ENCODE measurements at places on chromosomes 6 and 20.

DNA sequence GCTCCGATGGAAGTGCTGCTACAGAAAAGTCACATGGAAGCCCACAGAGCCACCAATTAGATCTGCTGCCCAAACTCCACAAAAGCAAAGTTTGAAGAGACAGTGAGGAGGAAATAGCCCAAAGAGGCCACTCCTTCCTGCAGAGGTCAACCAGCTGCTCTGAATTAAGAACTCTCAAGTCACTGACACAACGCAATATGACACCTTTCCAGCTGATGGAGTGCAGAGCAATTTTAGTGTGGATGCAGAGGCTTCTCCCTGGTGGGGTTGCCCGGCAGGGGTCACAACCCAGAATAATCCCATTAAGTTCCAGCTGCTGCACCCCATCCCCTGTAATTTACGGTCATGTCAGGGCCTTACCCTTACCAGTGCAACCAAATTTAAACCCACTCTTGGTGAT, 361.9 kb upstream of the JARID2 start:
- no peak for DNase-seq

GRCh38 chr6:37738216-37738615, 40.5 kb upstream of the MDGA1 start:
- no peak for DNase-seq

GRCh38 chr20:32762754-32763201, 593 bp downstream of the DNMT3B start:
- DNase-seq, result no peak

GRCh38 chr6:167455371-167455770, 130.5 kb downstream of the TTLL2 start:
- no peak for DNase-seq

GRCh38 chr6:134766497-134766896, 183.4 kb downstream of the ALDH8A1 start:
- DNase-seq, result no peak

GRCh38 chr6:40996591-40997233, 42.3 kb downstream of the UNC5CL start:
- DNase-seq, result peak; percentile 35

- no peak for DNase-seq
Measured at GRCh38 chr6:80640176-80640575, 533.7 kb downstream of the BCKDHB start.

DNA sequence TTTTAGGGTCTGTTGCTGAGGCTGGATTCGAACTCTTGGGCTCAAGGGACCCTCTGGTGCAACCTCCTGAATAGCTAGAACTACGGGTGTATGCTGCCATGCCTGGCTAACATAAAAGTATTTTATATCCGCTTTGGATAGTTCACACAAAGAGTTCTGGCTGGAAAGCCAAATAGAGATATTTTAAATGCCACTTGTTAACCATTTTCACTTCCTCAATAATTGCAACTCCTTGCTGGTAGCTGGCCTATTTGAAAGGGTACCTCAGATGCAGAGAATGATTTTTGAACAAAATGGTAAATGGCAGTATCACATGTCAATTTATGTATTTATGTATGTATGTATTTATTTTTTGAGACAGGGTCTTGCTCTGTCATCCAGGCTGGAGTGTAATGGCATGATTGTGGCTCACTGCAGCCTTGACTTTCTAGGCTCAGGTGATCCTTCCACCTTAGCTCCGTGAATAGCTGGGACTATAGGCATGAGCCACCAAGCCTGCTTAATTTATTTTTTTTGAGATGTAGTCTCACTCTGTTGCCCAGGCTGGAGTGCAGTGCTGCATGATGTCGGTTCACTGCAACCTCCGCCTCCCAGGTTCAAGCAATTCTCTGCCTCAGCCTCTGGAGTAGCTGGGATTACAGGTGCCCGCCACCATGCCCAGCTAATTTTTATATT, 12.9 kb upstream of the JARID2 start:
- no peak for DNase-seq

Measured in Caki2 (cell line).